ENCODE measurements at places on chromosomes 16 and 17. TPM values are rescaled to one million over a fixed set of nuclear protein-coding genes. Genes with fewer than 3 reads are reported as not detected.

SLC47A2 gene
- total RNA-seq, result not detected

CCL11 gene
- total RNA-seq, result not detected

DLX4 gene
- total RNA-seq, result 0.39 TPM

ZNF423 gene
- total RNA-seq, result not detected

KIF19 gene
- 0.53 TPM for total RNA-seq

IGSF6 gene
- total RNA-seq, result 0.45 TPM

CYBC1 gene
- total RNA-seq, result 323 TPM

ABCA10 gene
- 1.1 TPM for total RNA-seq

MBTD1 gene
- 10.7 TPM for total RNA-seq

KAT2A gene
- total RNA-seq, result 44.2 TPM

CHAD gene
- not detected for total RNA-seq

GAST gene
- not detected for total RNA-seq

C16orf46 gene
- total RNA-seq, result 0.54 TPM

Data from activated T-helper 17 cell treated with anti-CD3 and anti-CD28 coated beads, Interleukin-2, amount 50 U/mL, for 72 hours (primary cell).